ENCODE measurements at places on chromosomes 16 and 17. TPM values are rescaled to one million over a fixed set of nuclear protein-coding genes. Genes with fewer than 3 reads are reported as not detected.

The ANKRD40CL gene
- total RNA-seq = not detected

The PPY gene
- total RNA-seq = not detected

The MT3 gene
- not detected for total RNA-seq

The SNAI3 gene
- total RNA-seq = 0.22 TPM

The MAPT gene
- total RNA-seq = under 0.01 TPM
